Substantia nigra (tissue), 51 donors: ENCODE measurements at places on chromosomes 13 and 19.

DNA sequence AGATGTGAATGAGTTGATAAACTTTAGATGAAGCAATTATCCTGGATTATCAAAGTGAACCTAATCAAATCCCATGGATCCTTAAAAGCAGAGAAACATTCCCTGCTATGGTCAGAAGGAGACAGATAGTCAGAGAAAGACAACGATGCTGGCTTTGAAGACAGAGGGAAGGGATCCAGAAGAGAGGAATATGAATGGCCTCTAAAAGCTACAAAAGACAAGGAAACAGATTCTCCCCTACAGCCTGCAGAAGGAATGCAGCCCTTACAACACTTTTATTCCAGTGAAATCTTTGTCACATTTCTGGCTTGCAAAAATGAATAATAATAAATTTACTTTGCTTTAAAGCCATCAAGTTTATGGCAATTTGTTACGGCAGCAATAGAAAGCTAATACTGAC lies 1164.2 kb downstream of the PCDH17 start:
- no peak for DNase-seq

- no peak for DNase-seq
Observed at GRCh38 chr13:98033277-98034247, 80.1 kb downstream of the IPO5 start.

GRCh38 chr19:48308631-48309586 lies 16.4 kb upstream of the EMP3 start:
- peak; percentile 22 for DNase-seq

- DNase-seq, result no peak
Observed at GRCh38 chr19:14066134-14066533, 4.3 kb upstream of the PALM3 start.

DNA sequence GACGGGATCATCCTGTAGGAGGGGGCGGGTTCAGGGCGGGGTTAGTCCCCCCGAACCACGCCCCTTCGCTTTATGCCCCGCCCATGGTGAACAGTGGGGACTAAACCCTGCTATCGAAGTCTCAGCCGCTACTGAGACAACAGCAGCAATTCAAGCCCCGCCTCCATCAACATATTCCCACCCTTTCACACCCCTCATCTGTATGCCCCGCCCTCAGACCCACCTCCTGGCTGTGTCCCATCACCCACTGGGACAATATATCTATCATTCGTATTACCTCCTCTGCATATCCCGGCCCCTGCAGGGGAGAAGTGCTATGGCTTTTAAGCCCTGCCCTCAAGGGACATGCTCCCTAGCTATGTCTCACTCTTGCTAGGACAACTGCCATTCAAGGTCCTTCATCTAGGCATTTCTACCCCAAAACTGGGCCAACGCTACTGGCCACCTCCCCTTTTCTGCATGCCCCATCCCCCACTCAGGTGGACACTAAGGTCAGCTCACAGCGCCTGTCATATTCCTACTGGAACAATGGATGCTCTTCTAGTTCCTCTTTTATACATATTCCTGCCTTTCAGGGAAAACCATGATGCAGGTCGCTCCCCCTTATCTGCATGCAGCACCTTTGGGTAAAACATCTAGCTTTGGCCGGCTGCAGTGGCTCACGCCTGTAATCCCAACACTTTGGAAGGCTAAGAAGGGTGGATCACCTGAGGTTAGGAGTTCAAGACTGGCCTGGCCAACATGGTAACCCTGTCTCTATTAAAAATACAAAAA lies 11.9 kb downstream of the LRFN1 start:
- no peak for DNase-seq
